ENCODE measurements at places on chromosomes 7 and 10.

- no peak for DNase-seq
Measured at GRCh38 chr7:2607923-2608904, 23.6 kb upstream of the TTYH3 start.

DNA sequence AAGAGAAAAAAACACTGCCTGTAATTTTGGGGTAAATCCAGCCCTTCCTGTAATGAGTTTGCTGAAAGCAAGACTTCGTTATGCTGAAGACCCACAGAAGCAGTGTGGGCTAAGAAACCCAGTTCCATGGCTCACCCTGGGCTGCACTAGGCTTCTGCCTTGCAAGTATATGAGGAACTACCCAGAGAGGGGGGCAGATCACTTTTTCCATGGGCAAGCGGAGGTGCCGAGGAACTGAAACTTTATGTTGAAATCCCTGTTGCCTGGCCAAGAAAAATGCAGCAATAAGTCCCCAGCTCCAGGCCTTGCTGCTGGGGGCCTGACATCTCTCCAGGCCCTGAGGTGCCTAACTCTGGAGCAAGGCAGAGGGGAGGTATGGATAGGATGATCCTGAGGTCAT is 8.5 kb downstream of the RASSF4 start:
- DNase-seq, result no peak

DNA sequence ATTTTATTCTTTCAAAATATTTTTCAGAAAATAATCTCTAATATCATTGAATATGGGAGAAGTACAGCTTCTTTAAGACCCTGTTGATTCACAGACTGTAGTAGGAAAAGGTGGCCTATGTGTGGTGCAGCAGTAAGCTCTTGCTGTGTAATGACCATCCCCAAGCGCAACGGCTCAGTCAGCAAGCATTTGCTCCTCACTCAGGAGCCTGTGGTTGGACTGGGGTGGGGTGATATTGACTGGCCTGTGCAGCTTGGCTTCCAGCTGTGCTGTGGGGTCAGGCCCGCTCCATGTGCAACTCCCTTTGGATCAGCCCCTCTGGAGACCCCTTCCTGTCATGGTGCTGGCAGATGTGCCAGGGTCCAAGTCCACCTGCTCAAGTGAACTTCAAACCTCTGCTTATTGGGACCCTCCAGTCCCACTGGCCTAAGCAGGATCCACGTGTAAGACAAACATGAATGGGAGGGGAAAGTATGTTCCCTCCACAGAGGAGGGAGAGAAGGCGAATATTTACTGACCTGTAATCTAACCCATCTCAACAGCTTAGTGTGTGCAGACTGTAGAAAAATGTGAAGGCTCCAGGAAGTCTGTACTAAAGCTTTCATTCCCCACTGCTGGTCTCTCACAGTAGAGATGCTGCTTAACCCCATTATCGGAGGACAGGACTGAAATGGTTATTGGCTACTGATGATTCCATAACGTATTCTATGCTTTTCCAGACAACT is 239.7 kb downstream of the WDR37 start:
- DNase-seq, result no peak

DNA sequence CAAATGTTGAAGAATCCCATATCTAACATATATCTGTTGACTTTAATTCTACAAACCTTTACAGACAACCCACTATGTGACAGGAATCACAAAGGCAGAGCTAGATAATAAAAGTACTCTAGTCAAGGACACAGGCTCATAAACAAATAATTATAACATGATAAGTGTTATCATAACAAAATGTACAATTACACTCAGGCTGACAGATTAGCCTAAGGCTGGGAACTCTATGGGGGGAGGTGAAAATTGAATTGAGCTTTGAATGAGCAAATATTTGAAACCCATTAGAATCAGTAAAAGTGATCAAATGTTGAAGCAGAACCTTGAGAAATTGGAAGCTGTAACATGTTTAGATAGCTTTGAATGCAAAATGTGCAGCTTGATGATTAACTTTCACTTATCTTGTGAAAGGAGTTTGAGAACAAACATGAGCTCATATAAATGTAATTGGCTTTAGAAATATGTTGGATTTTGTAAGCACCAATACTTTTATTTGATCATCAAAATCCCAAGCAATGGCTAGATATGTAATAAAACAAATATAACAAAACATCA is 970.2 kb downstream of the SORCS3 start:
- no peak for DNase-seq

GRCh38 chr10:91589658-91590035 is 43.2 kb downstream of the PPP1R3C start:
- DNase-seq, result no peak

DNA sequence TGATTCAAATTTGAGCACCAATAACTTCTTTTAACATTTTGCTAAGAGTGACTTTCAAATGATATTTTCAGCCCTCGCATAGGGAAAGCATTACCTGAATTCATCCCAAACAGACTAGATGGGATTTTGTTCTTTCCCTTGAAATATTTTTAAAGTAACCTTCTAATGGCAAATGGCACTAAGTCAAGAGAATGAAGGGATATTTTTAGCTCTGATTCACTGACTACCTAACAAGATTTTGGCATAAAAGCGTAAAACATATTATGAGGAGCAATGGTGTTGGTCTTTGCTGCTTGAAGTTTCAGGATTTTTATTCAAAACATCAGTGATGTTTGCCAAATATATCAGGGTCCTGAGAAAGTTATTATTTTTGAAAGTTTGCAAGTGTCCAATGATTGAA is 290.3 kb downstream of the CDK14 start:
- DNase-seq, result no peak

DNA sequence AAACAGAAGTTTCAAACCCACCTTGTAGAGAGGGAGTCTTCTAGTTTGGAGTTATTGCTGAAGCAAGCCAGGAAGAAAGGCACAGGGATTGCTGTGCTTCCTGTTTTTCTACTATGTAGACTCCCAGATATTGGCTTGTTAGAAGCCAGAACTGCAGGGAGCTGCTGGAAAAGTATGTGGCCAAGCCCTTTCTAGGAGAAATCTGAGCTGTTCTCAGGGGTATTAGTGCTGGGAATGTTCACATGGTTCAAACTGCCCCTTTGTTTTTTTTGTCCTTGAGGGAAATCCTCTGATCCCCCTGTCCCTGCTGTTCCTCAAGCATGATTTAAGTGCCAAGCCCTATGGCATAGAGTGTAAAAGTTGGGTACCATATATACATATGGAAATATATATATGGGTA is 184.0 kb downstream of the CCDC7 start:
- DNase-seq, result no peak

- no peak for DNase-seq
Measured at GRCh38 chr7:90777465-90777864, 181.3 kb downstream of the CDK14 start.

DNA sequence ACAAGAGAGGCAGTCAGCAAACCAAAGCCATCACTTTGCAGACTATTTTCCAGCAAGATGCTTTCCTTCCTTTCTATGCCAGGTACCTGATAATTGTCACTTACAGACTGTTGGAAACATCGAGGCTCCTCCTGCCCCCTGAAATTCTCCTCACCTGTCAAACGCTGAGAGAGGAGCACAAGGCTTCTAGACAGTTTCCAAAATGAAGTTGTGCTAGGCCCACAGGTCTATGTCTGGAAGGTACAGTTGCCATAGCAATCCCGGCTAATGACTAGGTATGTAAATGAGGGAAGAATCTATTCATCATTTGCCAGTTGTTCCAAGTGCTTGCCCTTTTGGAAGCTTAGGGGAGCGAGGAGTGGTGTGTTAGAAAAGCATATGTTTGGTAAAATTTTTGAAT is 334.4 kb downstream of the CALN1 start:
- DNase-seq, result no peak

GRCh38 chr7:28847176-28847575 is 111.0 kb downstream of the TRIL start:
- DNase-seq, result no peak

DNA sequence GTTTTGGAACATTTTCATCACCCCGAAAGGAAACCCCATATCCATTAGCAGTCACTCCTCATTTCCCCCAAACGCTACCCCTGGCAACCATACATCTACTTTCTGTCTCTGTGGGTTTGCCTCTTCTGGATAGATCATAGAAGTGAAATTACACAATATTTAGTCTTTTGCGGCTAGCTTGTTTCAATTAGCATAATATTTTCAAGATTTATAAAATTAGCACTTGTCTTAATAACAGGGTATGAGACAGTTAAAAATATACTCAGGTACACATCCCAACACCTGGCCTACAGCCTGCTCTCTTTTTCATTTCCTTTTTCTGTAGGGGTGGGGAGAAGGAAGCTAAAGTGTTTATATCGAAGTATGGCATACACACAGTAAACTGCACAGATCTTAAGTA is 81.4 kb upstream of the LRGUK start:
- DNase-seq, result no peak

DNA sequence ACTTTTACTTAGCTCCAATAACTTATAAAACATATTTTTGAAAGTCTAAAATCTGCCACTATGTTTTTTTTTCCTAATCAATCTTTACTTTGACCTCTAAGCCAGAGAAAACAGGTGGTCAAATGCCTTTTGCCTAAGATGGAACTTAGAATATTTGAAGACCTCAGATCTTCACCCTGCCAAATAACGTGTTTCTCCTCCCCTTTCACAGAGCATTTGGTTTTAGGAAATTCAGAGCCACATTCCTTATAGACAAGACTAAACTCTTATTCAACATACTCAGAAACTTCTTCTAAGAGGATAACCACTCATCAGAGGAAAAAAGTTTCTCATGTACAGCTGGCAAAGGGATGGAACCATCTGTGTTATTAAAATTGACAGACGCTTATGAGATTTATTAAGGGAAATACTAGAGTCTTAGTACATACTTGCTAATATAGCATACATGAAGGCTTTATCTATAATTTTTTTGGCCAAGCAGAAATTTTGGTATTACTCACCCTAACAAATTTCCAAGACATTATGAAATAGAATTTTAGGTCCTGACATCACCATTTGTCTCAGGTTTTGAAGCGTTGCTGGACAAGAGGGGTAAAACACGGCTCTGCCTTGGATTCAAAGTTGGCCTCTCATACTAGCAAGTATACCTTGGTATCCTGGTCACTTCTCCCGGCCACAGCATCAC is 2.6 kb upstream of the EGFR start:
- no peak for DNase-seq

- no peak for DNase-seq
Measured at GRCh38 chr7:50791363-50791937, 8.8 kb upstream of the GRB10 start.

DNA sequence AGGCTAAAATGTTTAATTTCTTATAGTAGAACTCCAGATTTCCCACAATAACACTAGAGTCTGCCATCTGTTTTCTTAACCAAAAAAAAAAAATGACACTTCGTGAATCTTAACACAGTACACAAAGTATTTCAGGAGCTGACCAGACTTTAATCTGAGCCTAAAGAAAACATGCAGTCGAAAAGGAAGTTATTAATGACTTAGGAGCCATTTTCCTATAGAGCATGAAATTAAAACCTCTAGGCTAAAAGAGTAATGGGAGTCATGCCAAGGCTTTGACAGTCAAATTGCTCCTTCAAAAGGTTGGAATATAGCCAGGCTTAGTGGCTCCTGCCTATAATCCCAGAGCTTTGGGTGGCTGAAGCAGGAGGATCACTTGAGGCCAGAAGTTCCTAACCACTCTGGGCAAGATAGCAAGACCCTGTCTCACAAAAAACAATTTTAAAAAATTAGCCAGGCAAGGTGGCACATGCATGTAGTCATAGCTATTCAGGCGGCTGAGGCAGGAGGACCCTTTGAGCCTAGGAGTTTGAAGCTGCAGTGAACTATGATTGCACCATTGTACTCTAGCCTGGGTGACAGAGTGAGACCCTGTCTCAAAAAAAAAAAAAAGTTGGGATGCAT is 13.6 kb downstream of the MICU1 start:
- no peak for DNase-seq

GRCh38 chr7:1564603-1565022 is 5.2 kb downstream of the PSMG3 start:
- DNase-seq, result no peak

DNA sequence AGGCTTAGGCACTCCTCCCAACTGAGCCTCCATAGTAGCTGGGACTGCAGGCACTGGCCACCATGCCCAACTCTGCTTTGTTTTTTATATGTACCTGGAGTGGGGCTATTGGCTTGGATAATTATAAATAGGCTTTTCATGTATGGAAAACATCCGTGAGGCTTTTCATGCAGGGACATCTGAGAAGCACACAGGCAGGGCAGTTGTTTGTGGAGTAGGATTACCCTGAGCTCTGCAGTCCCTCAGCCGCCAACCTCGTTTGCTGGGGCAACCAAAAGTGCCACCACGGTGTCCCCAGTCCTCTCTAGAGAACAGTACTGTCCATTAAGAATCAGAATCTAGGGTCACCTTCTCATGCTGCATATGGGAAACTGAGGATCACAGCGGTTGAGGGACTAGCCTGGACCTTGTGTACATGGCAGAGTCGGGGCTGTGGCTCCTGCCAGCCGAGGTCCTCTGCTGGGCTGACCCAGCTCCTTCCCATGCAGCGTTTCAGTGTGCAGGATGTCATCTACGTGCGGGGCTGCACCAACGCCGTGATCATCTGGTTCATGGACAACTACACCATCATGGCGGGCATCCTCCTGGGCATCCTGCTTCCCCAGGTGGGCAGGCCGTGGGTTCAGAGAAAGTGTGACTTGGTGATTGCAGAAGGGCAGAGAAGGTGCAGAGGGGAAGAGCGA is 54.5 kb downstream of the TSPAN15 start:
- no peak for DNase-seq

DNA sequence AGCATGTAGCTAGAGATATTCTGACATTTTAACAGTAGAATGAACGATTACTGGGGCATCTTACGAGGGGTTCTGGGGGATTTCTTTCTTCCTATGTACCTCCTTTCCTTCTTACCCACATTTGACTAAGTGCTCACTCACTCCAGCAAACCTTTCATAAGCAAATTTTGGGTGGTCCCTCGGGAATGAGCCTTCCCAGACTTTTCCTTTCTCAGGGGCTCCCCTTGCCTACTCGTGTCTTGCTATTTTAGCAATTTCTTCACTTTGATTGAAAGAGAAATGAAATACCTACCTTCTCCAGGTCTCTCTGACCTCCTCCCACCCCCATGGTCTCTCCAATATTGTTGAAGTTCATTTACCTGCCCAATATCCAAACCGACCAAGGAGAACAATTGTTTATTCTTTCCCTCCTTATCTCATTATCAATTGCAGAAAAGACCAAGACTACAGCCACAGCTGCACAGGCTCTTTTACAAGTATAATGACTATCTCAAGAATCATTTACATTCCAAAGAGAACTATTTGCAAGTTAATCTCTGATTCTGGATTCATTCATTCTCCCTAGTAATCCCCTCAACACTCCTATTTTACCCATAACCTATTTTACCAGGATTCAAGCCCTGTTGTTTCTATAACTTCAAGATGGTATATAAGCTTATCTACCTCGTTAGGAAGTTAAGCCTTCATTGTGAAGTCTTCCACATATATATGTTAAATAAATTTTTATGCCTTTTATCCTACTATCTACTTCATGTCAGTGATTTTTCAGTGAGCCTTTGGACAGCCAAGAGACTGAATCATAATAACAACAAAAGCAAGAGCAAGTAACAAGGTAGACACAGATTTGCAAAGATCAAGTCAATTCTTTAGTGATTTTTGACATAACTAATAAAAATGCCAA is 480.6 kb downstream of the IPMK start:
- DNase-seq, result no peak

DNA sequence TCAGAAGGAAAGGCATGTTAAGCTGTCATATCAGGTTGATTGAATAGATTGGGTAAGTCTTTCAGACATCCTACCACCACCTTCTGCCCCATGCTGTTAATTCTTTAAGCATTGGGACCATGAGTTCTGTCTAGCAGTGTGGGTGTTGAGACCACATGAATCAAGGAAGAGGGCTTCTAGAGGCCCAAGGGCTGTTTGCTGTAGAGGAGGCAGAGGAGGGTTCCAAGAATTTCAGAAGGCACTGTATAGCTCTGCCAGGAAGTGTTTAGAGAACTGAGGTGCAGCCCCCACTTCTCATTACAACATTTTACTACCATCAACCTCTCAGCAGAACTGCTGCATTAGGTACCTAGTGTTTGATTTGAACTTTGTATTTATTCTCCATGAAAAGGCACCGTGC is 720.2 kb downstream of the AUTS2 start:
- DNase-seq, result no peak
